ENCODE measurements at places on chromosomes 4 and X.

DNA sequence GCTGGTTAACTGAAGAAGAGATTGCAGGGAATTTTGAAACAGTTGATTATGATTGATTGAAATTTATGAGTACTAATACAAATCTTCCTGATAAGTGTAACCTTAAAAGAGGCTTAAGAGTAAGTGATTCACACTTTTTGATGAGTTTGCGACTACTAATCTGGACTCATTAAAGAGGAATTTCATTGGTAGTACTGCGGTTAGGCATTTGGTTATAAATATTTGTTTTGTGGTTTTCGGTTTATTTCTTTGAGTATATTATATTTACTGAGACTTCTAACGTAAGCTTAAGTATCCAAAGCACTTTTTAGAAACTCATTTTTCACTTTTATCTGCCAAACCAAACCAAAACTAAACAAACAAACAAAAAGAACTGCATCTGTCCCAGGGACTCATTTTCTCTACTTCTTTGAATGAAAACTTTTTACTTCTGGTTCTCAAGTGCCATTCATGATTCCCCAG lies 20.7 kb downstream of the SLIT2 start:
- no peak for DNase-seq

DNA sequence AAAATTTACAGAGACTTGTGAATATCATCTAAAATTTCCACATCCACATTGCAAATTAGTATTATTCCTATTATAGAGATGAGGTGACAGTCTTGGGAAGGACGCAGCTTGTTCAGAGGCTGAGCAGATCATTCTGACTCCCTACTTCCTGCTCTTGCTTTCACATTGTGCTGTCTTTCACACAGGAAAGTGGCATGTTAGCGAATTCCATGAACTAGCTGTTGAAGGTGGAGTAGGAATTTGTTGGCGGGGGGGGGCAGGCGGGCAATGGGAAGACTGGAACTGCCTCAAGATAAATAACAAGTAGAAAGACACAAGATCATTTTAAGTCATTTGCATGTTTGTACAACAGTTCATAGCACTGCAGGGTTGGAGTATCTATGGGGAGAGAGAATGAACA lies 2.3 kb downstream of the PF4V1 start:
- DNase-seq: no peak

- no peak for DNase-seq
These were observed 21.2 kb upstream of the FAM156A start for GRCh38 chrX:52979568-52979967.

GRCh38 chr4:132493476-132493875 lies 655.6 kb upstream of the PCDH10 start:
- DNase-seq: no peak

DNA sequence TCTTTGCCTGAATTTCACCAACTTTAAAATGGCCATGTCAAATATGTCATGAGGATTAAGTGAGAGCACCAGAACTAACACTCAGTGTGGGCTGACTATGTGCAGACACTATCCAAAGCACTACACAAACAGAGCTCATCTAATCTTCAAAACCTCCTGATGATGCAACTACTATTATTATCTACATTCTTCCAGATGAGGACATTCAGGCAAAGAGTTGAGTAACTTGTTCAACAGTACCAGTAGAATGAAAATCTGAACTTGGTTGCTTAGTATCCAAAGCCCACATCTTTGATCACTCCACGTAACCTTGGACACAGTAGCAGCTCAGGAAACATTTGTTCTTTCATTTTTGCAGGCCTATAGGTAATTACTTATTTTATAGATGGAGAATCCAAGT lies 90.1 kb downstream of the ATP8A1 start:
- no peak for DNase-seq

Data from stimulated activated CD8-positive, alpha-beta memory T cell treated with anti-CD3 and anti-CD28 coated beads, Interleukin-7, amount 100 ng/mL, for 1 hour (primary cell).